Head of caudate nucleus (tissue), 42 donors: ENCODE measurements at places on chromosomes 1 and 21.

- DNase-seq: no peak
Measured at GRCh38 chr1:169457443-169457842, 28.3 kb downstream of the SLC19A2 start.

GRCh38 chr1:246794048-246794827, 70.0 kb downstream of the SCCPDH start:
- DNase-seq: no peak

DNA sequence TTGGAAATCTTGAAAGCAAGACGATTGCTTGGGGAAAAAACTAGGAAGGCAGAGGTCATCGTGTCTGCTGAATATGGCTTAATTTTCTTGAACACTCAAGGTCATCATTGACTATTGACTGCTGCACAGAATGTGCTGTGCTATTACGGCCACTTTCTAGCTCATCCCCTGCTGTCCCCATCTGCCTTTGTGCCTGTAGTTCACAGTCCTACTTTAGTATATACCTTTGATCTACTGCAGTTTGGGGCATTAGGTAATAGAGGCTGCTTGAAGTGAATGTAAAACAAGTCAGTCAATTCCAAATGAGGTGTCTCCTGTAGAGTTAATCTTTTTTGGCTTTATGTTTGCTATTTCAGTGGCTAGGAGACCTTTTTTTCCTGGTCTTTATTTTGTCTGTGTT, 8.3 kb downstream of the RAB4A start:
- no peak for DNase-seq

DNA sequence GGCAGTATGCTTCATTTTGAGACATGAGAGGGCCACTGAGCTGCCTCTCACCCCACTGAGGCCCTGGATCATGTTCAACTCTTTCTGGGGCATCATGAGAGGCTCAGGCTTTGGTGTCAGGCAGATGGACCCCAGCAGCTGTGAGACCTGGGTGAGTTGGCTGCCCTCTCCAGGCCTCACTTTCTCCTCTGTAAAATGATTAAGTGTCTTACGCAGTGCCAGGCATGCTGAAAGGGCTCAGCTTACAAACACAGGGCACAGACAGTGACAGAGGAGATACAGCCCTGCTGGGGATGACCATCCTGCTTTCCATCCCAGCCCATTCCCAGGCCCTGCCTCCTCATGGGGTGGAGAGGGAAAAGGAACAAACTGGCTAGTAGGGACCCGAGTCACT, 387.4 kb downstream of the MATN1 start:
- DNase-seq: no peak

DNA sequence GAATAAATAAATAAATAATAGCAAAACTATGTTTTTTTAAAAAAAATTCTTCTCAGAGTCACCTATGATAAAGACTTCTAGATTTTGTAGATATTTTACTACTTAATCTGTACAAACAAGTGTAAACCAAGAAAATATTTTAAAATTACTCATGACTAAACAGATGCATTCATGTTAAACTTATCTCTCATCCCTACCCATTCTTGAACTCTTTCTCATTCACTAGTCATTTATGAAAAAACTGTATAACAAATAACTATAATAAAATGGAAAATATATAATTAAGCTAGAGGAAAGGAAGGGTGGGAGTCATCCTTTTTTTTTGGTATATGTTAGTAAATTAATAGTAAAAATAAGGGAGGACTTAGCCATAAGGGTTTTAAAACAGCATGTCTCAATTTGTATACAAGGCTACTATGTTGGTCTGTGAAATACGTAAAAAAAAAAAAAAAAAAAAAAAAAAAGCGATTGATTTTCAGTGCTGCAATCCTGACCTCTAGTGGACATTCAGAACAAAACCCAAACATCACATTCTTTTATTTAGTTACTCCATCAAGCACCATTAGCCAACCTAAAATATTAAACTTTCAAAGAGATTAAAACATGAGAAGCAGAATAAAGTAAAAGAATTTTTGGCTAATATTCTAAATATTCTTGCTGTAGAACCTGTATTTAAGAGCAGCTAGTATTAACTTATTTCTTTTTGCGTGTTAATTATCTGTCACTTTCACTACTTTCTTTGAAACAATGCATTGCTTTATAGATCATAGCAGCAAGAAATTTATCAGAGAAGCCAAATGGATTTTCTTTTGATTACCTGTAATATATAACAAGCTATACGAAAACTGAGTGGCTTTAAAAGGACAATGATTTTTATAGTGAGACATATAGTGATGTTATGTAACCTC, 255.8 kb upstream of the CACYBP start:
- DNase-seq: no peak

DNA sequence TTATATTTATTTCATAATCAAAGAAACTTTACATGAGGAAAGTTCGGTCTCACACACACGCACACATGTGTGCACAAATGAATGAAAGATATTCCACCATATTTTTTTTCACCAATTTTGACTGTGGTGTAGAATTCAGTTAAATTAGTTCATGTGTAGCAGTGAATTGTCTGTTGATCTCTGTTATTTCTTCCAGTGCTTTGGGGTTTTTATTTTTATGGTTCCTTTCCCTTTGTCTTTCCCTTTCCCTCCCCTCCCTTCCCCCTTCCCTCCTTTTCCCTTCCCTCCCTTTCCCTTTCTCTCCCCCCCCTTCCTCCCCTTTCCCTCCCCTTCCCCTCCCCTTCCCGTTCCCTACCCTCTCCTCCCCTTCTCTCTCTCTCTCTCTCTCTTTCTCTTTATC, 8.9 kb downstream of the RYR2 start:
- no peak for DNase-seq

- DNase-seq: no peak
Measured at GRCh38 chr21:30990514-30991262, 47.6 kb downstream of the KRTAP19-8 start.

DNA sequence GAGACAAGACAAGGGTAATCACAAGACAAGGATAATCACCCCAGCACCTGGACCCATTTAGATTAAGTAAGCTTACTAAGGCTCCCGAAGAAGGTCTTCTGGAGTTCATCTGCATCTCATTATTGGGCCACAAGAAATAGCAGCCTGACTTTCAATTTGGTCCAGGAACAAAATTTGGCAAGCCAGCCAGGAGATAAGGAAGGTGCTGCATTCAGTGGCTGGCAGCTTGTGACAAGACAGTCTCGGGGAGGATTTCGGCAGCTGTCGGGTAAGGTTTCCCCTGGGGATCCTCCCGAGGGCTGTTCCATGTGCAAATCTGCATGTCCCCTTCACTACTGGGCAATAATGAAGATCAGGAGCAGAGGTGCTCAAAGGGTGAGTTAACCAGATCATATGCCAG, 195.2 kb downstream of the FCRL5 start:
- DNase-seq: no peak

DNA sequence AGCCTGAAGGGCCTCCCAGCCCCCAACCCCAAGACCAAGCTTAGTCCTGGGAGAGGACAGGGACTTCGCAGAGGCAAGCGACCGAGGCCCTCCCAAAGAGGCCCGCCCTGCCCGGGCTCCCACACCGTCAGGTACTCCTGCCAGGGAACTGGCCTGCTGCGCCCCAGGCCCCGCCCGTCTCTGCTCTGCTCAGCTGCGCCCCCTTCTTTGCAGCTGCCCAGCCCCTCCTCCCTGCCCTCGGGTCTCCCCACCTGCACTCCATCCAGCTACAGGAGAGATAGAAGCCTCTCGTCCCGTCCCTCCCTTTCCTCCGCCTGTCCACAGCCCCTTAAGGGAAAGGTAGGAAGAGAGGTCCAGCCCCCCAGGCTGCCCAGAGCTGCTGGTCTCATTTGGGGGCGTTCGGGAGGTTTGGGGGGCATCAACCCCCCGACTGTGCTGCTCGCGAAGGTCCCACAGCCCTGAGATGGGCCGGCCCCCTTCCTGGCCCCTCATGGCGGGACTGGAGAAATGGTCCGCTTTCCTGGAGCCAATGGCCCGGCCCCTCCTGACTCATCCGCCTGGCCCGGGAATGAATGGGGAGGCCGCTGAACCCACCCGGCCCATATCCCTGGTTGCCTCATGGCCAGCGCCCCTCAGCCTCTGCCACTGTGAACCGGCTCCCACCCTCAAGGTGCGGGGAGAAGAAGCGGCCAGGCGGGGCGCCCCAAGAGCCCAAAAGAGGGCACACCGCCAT, 21.9 kb upstream of the ARF1 start:
- no peak for DNase-seq

DNA sequence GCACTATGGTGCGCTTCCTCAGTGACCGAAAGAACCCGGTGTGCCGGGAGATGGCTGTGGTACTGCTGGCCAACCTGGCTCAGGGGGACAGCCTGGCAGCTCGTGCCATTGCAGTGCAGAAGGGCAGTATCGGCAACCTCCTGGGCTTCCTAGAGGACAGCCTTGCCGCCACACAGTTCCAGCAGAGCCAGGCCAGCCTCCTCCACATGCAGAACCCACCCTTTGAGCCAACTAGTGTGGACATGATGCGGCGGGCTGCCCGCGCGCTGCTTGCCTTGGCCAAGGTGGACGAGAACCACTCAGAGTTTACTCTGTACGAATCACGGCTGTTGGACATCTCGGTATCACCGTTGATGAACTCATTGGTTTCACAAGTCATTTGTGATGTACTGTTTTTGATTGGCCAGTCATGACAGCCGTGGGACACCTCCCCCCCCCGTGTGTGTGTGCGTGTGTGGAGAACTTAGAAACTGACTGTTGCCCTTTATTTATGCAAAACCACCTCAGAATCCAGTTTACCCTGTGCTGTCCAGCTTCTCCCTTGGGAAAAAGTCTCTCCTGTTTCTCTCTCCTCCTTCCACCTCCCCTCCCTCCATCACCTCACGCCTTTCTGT, 7.3 kb upstream of the PIGV start:
- no peak for DNase-seq

GRCh38 chr1:54962612-54963395, 17.6 kb upstream of the TMEM61 start:
- no peak for DNase-seq

DNA sequence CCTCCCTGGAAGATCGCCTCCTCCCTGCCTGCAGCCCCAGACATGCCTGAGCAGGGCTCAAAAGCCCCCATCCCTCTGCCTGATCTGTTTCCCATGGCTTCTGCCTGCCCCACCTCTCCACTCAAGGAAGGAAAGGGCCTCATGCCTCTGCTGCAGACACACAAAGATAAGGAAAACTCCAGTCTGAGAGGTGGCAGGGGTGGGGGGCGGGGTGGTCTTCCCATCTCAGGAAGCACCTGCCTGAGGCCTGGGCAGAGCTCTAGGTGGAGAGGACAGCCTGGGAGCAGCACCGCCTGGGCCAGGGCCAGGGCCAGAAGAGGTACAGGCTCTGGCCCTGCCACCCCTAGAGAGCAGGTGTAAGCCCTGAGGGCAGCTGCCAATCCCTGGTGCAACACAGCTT, 4.1 kb upstream of the GJB3 start:
- no peak for DNase-seq

GRCh38 chr1:48563021-48563420, 91.0 kb upstream of the SPATA6 start:
- peak; percentile 41 for DNase-seq

DNA sequence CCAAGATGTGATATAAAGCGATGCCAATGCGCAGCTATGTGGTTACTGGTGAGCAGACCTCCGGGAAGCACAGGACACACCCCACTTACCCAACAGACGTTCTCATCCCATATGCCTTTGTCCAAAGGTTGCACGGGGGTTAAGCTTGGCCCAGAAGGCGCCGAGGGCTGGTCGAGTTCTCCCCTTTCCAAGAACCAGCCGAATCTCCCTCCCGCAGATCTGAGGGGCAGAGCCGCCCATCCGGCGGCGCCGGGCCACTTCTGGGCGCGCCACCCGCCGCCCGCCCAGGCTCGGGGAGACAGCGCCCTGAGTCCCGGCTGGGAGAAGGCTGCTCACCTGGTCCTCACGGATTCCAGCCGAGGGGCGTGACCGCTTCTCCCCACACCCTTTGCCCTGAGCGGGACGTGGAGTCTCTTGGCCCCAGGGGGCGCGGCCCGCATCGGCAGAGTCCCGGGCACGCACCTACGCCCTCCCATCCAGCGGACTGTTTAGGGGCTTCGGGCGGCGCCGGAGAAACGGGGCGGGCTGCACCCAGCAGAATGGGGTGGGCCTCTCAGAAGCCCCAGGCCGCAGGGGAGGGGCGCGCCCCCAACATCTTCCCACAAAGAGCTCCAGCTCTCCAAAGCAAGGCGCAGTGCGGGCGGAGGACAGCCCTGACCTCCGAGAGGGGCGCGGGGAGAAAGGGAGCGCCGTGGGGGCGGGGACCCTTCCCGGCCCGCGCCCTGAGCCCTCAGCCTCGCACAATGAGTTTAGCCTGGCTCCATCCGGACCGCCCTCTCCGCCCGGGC, 615 bp downstream of the GPR161 start:
- no peak for DNase-seq

DNA sequence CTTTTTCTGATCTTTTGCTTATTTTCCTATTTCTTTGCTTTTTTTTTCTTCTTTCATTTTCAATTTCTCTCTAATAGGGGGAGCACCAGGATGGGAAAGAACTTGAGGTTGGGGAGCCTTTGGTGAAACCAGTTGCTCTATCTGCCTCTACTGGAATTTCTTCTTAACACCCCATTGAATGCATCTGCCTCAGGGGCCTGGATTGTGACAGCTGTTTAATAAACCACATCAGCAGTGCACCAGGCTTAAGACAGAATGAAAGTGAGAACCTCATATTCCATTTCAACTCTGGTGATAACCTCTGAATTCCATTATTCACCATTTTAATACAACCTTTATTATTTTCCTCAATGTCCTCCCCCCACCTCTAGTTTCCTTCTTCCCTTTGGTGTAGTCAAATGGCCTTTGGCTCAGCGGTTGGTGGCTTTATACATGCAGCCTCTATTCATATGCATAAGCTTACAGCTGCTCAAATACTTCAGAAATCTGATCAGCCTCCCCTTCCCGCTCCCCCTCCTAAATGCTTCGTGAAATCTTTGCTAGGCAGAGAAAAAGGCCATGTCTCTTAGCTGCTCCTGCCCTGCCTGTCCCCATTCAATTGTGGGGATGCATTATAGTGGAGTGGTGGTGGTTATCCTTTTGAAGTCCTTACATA, 537.3 kb upstream of the PLXNA2 start:
- no peak for DNase-seq

DNA sequence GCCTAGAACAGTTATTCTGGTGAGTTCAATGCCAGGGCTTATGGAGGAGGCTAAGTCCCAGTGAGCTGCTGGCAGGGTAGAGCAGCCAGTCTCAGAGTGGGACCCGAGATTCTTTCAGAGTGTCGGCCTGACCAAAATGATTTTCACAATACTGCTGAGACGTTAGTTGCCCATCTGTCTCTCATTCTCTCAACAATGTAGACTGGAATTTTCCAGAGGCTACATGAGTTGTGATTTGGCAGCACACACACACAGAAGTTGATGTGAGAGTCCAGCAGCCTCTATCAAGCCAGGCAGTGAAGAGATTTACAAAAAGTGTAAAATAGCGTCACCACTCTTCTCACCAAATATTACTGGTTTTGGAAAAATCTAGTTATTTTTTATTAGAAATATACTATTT, 21.7 kb downstream of the CACNA1S start:
- no peak for DNase-seq
